C1 segment of cervical spinal cord (tissue), 14 donors: ENCODE measurements at places on chromosomes 1 and 21.

DNA sequence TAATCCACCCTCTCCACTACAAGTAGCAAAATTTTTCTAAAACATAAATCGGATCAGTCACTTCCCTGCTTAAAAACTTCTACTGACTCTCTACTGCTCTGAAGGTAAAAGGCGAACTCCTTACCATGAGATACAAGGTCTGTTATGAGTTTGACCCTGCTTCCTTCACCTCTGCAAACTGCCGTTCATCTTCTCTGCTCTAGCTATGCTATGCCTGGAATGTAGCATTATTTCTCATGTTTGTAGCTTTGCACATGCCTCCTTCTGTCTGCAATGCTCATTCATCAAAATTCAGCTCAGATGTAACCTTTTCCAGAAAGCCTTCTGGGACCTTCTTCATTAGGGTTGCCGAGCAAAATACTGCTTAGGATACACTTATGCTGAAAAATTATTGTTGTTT is 30.8 kb downstream of the RPL5 start:
- no peak for DNase-seq

DNA sequence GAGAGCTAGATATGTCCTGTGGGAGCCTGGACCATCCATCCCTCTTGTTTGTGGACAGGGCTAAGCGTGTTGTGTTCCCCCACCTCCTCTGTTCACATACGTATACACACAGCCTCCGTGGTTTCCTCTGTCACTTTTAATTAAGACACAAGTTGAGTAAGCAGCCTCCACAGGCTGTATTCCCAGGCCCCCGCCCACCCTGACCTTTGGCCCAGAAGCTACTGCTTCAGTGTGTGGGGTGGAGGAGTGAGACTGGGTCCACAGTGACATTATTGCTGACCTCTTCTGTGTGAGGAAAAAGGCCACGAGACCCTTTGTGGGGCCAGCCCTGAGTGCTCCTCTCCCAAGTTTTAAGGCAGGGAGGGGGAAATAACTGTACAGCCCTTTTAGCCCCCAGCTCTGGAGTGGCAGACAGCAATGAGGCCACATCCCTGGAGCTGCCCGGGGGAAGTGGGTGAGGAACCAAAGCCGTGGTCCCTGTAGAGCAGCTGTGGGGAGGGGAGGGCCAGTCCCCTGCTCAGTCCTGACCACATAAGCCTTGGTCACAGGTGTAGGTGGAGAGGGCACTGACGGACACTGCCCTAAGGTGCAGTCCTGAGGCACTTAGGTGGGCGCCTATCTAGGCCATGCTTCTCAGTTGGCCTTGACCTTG is 4.4 kb downstream of the ELOVL1 start:
- no peak for DNase-seq

GRCh38 chr1:8104278-8105236 is 78.4 kb upstream of the ERRFI1 start:
- DNase-seq = no peak

DNA sequence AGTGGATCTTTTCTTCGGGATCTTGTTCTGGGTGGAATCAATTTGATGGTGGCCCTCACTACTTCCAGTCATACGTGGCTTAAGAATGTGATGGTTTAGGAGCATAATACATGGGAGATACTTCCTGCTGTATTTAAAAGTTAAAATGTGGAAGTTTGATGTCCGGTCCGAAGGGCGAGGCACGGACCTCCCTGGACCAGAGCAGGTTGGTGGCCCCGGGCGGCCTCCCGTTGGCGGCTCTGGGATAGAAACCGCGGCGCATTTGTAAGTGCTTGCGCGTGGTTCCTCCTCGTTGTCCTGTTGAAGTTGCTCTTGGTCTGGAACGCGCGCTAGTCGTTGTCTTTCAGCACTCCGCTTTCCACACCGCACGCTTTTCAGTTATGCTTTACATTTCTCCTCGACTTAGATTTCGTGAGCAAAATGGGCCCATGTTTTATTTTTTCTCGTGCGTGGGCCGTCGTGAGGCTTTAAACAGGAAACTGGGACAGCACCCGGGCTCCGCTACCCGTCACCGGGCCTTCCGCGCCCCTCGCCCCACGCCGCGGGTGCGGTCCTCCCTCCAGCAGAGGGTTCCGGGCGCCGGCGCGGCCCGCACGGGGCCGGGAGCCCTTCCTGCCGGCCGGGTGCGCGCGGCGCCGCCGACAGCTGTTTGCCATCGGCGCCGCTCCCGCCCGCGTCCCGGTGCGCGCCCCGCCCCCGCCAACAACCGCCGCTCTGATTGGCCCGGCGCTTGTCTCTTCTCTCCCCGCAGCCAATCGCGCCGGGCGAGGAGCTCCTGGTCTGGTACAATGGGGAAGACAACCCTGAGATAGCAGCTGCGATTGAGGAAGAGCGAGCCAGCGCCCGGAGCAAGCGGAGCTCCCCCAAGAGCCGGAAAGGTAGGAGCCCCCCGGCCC is 48.9 kb downstream of the PRDM2 start:
- DNase-seq = peak; percentile 94

- no peak for DNase-seq
Observed at GRCh38 chr1:15680561-15681348, 3.4 kb upstream of the PLEKHM2 start.

GRCh38 chr1:2172012-2172411 is 22.6 kb downstream of the FAAP20 start:
- DNase-seq = no peak

- peak; percentile 35 for DNase-seq
Observed at GRCh38 chr1:9438431-9439073, 100.7 kb upstream of the SLC25A33 start.

- no peak for DNase-seq
Observed at GRCh38 chr21:44874497-44875315, 1.2 kb upstream of the PTTG1IP start.

GRCh38 chr1:212922016-212922415 is 28.3 kb upstream of the VASH2 start:
- DNase-seq = no peak

DNA sequence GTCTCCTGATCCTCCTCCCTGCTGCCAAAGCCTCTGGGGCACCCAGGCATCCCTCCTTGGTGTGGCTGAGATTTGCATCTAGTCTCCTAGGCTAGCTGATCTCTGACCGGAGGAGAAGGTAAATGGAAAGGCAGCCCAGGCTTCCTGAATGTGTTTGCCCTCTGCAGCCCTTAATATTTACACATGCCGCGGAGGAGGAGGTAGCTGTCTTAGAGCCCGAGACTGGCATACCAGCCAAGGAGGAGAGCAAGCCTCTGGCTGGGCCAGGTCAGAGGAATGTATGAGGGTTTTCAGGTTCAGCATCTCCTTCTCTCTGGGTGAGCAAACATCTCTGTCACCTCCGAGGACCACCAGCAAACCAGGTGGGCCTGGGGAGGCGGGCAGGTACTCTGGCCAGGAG is 86.0 kb upstream of the GRIK3 start:
- no peak for DNase-seq

DNA sequence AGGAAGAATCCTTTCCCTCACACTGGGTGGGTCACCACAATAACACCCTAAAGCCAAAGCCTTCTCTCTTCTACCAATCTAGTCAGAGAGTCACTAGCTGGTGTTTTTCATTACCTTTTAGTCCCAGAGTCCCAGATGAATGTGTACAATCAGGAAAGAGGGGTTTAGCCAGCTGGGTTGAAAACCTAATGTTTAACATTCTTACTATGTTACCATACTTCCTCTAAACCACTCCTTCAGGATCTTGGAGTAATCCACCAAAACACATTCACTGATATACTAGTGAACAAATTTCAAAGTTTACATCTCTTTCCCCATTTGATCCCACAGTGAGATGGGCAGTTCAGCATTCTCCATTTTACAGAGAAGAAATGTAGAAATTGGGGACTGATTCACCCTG is 9.7 kb downstream of the LPAR3 start:
- DNase-seq = no peak

- no peak for DNase-seq
Observed at GRCh38 chr21:46203203-46203600, 18.9 kb upstream of the SPATC1L start.

GRCh38 chr1:110455151-110455550 is 4.2 kb downstream of the PROK1 start:
- DNase-seq = no peak

DNA sequence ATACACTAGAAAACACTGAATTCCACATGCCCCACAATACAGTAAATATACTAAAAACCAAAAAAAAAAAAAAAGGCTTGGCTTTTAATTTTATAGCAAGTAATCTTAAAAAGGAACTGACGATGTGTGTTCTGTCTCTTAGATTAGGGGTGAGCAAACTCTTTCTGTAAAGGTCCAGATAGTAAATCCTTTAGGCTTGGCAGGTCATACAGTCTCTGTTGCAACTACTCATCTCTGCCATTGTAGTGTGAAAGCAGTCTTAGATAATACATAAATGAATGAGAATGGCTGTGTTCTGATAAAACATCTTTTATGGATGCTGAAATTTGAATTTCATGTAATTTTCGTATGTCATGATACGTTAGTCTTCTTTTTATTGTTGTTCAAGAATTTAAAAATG is 150.2 kb downstream of the SLC30A10 start:
- DNase-seq = no peak

DNA sequence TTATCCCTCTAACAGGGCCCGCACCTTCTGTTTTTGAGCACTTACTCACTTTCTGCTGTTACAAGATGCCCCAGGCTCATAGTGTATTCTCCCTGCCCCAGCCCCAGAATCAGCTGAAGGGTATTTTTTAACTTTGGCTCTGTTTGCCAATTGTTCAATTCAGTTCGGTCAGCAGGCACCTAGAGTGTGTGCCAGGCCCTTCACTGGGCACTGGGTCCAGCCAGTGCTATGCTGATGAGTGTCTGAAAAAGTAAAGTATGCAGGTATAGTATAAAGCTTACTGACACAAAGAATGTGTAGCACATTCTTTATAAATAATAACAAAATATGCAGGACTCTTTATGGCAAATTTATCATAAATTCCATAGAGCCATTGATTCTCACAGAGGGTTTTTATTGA is 35.0 kb downstream of the FHAD1 start:
- no peak for DNase-seq

DNA sequence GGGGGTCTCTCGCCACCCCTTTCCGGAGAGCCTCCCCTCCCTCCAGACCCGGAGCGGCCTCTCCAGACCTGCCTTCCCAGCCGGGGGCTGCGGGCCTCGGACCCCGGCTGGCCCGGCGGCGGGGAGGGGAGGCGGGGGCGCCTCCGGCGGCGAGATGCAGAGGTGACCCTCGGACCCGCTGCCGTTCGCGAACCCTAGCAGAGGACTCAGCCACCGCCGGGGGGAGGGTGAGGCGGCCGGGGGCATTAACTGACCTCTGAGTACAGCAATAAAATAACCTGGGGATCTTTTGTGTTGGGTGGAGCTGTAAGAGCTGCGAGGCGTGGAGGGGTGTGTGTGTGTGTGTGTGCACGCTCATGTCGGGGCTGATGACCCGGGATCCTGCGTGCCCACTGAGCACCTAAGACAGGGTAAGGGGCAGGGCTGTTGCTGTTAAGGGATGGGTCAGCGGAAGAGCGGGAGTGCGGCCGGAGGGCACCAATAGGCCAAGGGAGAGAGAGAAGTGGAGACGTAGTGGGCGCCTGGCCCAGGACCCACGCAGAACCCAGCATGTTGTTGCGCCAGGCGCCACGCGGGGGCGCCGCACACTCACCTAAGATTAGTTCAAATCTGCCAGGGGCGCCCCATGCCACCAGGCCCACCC is 6.3 kb downstream of the HAPLN2 start:
- no peak for DNase-seq

GRCh38 chr1:240496941-240497340 is 115.0 kb downstream of the GREM2 start:
- DNase-seq = no peak
